ENCODE measurements at places on chromosomes 4 and X.

- no peak for DNase-seq
Measured at GRCh38 chrX:17559728-17560379, 177.4 kb upstream of the SCML1 start.

GRCh38 chrX:93354651-93355050 is 318.7 kb downstream of the NAP1L3 start:
- DNase-seq, result no peak

DNA sequence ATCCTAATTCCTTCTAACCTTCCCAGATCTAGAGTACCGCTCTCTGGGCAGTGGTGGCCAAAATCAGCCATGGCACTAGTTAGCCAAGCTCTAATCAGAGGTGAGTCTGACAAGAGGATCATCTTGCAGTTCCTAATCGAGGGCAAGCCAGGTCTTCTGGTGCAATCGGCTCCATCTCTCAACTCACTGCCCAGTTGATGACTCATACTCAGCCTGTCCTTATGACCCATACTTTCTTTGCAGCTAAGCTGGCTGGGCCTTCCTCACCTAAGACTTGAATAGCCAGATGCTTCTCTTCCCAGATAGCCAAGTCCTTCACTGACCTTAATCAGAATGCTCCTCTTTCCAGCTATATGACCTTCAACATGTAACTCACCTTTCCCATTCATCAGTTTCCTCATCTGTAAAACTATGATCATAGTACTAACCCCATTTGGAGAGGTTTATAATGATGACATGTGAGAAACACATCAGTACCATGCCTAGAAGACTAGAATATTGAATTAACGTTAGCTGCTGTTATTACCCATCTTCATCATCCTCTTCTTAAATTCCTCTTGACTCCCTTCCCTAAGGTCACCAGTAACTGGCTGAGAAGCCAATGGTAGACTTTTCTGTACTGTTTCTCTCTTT is 57.1 kb downstream of the RELL1 start:
- DNase-seq, result no peak

DNA sequence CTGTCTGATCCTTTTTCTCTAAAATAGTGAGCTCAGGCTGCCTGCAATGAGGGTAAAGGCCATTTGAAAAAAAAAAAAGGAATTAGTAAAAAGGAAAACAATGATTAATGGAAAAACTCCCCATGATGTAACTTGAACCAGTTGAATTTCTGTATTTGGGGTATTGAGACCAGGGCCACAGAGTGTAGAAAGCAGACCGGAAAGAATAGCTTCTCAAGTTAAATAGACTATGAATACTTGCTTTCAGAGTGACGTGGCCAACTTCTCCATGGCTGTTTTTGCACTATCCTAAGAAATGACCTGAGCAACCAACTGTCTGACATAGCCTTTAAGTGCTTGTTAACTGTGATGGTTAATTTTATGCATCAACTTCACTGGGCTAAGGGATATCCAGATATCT is 222.1 kb upstream of the INTU start:
- DNase-seq, result no peak

DNA sequence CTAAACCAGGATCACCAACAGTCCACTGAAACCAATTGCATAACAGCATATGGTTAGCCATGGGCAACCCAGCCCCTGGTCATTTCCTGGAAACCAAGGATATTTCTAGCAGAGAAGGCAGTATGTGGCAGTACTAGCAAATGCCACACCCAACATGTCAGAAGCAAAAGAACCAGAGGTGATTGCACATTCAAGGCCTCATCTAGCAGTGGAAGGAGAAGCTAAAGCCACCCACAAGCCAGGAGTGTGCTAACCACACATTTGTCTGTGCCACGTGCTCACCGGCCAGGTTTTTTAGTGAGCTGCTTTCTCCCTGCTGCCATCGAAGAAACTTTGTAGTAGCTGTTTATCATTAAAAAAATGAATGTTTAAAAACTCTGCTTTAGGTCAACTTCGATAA is 42.0 kb downstream of the TEC start:
- DNase-seq, result no peak

GRCh38 chr4:148680884-148681283 is 238.7 kb upstream of the NR3C2 start:
- no peak for DNase-seq

GRCh38 chr4:143642611-143643010 is 57.9 kb downstream of the FREM3 start:
- DNase-seq, result no peak

DNA sequence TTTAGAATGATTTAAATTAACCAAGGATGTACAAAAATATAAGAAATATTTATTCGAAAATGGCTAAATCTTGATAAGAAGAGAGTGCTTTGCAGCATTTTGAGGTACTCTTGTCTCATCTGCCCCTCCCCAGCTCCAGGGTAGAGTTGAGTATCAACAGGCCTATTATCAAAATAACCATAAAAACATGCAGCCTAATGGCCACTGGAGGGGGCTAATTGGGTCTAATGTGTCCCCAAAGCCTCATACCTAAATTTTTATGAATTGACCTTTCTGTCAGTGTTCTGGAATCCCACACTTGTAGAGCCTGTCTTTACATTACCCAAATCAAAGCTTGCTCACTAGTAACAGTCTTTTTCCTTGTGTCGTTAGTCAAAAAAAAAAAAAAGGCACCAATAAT is 544.9 kb upstream of the CPXCR1 start:
- DNase-seq, result no peak

- no peak for DNase-seq
Measured at GRCh38 chrX:138897621-138898492, 186.3 kb upstream of the FGF13 start.

DNA sequence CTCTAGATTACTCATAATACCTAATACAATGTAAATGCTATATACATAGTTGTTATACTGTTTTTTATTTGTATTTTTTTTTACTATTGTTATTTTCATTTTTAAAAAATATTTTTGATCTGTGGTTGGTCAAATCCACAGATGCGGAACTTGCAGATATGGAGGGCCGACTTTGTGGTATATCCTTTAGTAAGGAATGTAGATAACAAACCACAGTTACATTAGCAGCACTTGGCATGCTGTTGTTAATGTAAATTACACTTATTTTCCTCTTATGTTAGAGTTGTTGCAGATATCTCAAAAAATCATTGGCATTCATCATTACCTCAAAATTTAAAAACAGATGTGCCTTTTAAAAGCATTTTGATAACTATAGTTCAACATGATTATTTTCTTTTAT is 151.0 kb downstream of the TMEM164 start:
- DNase-seq, result no peak

GRCh38 chr4:109547394-109547793 is 12.7 kb upstream of the MCUB start:
- DNase-seq, result no peak

- DNase-seq, result no peak
Measured at GRCh38 chrX:133959972-133960371, 25.4 kb downstream of the GPC3 start.

DNA sequence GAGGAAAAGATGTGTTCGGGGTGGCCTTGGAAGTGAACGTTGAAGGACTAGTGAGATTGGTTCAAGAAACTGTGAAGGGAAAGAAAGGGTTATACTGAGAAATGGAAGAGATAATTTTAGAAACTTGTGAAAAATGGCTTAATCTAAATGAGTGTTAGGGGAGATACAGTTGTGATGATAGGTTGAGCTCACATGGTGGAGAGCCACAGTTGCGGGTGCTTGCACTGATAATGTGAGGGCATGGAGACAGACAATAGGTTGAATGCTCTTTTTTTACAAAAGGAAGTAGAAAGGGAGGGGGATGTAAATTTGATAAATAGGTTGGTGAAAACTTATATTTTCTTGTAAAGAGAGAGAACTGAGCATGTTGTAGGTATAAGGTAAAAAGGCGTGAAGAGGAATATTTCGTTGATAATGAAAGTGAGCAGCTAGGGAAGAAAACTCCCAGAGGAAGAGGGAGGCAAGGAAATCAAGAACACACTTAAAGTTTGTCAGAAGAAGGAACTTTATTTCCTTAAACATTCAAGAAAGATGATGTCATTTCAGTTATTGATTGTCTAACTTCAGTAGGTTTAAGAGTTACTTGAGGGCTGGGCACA is 8.2 kb downstream of the AREG start:
- DNase-seq, result no peak

GRCh38 chr4:123444290-123444731 is 47.7 kb downstream of the SPRY1 start:
- peak; percentile 54 for DNase-seq

GRCh38 chr4:177283167-177283566 is 26.5 kb upstream of the NEIL3 start:
- DNase-seq, result no peak

- no peak for DNase-seq
Measured at GRCh38 chr4:41878991-41879491, 56.2 kb upstream of the TMEM33 start.

- DNase-seq, result no peak
Measured at GRCh38 chrX:65035446-65035770, 59.2 kb upstream of the ZC4H2 start.

DNA sequence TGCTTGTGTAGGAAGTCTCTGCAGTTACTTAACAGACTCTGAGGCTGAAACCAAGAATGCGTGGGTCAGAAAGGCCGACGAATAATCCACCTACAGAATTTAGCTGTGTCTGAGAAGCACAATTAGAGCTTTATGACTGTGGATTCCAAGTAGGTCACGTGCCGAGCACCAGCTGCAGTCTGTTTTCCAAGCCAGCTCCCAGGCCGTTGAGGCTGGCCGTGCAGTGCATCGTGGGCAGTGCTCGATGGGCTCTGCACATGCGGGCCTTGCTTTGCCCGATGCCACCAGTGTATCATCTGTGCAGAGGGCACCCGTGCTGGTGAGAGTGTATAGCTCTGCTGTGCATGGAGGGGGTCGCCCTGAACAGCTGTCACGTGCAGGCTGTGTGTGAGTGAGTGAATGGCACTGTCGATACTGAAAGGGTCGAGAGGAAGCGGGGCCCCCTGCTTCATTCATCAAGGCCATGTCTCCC is 67.5 kb upstream of the CLDN34 start:
- peak; percentile 33 for DNase-seq

Data from GM06990 (cell line).